ENCODE measurements at places on chromosomes 3 and 15.

GRCh38 chr15:40064231-40064894 lies 25.4 kb upstream of the SRP14 start:
- DNase-seq: no peak

GRCh38 chr3:132352556-132353143 lies 35.4 kb downstream of the ACP3 start:
- peak; percentile 46 for DNase-seq

- peak; percentile 66 for DNase-seq
Measured at GRCh38 chr15:31867536-31868442, 162.5 kb upstream of the CHRNA7 start.

DNA sequence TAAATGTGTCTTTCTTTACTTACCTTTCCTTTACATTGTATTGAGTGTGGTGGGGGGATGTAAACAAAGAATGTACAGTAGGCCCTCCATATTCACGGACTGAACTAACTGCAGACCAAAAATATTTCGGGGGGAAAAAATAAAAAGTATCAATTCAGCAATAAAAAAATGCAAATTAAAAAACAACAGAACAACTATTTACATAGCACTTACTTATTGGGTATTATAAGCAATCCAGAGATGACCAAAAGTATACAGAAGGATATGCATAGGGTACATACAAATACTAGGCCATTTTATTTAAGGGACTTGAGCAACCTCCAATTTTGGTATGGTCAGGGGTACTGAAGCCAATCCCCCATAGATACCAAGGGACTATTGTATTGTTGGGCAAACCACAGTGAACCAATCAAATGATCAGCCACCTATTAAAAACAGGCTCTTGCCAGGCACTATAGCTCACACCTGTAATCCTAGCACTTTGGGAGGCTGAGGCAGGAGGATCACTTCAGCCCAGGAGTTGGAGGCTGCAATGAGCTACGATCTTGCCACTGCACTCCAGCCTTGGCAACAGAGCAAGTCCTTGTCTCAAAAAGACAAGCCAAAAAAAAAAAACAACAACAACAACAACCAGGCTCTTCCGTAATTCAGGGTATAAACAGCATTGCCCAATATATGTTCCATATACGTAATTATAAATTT lies 1.8 kb downstream of the VPS13C start:
- DNase-seq: no peak

- DNase-seq: no peak
Measured at GRCh38 chr3:163368168-163368567, 1710.1 kb downstream of the SI start.

GRCh38 chr3:167095976-167096375 lies 284.1 kb downstream of the ZBBX start:
- DNase-seq: no peak

DNA sequence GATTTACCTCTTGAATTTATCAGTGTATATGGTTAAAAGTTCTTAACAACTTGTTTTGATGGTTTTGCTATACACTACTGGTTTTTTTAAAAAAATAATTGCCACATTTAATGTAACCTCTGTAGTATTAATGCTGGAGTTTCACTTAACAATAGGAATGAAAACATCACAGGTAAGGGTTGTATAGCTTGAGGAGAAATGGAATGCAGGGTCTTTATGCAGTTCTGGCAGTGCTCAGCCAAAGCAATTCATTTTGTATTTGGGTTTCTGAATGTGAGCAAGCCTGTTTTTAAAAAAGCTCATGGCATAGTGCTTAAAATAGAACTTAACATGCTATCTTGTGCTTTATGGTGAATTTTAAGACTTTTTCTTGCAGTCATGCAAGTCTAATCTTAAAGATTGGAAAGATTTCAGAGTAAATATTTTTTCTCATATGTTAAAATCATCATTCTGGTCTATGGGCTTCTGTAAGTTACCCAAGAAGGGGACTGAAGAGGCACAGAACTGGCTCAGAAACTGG lies 8.9 kb downstream of the PIAS1 start:
- no peak for DNase-seq

DNA sequence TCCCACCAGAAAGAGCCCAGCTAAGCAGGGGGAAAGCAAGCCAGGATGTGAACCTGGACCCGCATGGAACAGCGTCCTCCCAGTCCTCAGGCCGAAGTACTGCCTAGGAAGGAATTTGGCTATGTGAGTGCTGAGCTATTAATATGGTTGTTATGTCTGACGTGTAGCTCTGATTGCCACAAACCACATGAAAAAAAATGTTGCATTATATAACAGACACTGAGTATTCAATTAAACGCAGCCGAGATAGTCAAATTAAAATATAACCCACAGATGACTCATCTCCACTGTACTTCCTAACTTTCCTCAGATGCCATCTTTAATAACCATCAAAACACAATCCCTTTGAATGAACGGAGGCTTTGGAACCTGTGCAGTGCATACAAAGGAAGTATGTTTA lies 111.1 kb downstream of the GABRB3 start:
- no peak for DNase-seq

DNA sequence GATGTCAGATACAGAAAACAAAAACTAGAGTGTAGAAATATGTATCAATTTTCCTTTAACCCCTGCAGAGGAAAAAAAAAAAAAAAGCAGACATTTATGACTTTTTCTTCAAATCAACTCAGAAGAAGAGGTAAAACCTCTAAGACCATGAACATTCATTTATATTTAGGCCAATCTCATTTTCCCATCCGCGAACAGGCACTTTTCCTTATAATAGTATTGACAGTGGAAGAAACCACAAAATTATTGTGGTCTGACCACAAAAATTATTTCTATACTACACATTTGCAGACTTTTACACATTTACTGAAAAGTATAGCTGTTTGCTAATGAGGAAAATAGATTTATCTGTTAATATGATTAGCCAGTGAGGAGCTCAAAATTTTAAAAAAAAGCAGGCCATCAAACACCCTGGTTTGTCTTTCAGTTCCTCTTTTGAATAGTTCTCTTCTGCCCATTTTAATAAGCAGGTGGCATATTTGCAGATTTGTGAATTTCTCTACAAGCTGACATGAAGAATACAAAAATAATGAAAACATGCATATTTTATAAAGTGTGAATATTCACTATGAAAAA lies 5.7 kb downstream of the OSBPL11 start:
- no peak for DNase-seq

GRCh38 chr3:62036726-62037125 lies 336.6 kb downstream of the FEZF2 start:
- no peak for DNase-seq

DNA sequence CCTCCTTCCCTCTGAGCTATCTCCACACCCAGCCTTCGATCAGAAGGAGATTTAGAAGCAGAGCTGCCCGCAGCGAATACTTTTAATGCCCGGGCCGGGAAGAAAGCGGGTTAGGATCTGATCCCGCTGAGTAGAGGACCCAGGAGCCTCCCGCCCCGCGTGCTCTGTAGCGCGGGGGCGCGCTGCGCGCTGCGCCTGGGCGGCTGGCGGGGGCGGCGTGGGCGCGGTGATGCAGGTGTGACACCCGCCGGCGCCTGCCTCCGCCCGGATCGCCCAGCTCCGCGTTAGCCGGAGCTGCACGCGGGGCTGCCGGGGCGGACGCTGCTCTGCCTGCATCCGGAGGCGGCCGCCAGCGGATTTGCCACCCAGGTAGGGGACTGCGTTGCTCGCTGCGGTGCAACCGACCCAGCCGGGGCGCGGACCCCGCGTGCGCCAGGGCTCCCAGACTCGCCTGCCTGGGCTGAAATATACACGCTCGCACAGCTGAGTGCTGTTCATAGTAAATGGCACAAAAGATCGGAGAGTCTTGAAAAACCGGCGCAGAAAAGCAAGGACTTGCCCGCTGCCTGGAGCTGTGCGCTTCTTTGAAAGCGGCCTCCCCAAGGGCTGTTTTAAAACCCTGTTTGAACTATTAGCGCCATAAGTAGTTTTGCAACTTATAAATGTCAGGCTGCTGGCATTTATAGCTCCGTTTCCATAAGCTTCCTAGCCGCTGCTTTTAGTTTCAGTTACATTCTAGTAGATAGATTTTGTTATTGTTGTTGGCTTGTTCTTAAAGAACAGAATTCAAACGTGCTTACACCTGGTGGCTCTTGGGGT lies at the start of gene SV2B:
TSS of gene SV2B (plus strand) at position 263 of the 819 bp plus-strand sequence. CDS start 126,007 bp downstream, outside the sequence.
- no peak for DNase-seq

DNA sequence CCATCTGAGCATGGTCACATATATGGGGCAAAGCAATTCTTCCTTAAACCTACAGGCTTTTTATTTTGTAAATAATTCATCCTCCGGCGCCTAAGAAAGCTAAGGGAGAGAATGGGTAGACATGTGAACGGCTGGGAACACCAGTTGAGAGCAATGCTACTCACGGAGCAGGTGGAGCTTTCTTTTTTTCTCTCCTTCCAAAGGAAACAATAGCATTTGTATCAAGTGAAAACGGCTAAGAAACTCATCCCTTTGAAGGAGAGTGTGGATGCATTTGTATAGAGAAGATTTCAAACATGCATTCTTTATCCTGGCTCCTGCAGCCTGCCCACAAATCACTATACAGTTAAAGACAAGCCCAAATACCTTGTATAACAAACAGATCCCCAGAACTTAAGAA lies 637.8 kb downstream of the MAGI1 start:
- DNase-seq: no peak

DNA sequence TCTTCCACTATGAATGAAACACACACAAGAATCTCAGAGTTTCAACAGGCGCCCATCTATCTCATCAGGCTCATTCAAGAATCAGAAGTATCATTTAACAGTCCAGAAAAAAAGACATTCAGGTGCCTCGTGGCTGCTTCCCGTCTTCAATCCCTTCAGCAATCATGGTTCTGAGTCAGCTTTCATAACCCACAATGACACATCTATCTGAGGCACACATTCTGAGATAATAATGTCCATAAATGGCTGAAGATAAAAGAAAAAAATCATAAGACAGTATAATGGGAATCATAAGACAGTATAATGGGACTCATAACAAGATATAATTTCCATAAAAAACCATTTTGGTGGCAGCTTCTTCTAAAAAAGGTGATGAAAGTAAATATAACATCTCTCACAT lies 52.4 kb downstream of the TNIK start:
- DNase-seq: no peak

- DNase-seq: no peak
Measured at GRCh38 chr15:32642667-32643435, 1.3 kb downstream of the SCG5 start.

DNA sequence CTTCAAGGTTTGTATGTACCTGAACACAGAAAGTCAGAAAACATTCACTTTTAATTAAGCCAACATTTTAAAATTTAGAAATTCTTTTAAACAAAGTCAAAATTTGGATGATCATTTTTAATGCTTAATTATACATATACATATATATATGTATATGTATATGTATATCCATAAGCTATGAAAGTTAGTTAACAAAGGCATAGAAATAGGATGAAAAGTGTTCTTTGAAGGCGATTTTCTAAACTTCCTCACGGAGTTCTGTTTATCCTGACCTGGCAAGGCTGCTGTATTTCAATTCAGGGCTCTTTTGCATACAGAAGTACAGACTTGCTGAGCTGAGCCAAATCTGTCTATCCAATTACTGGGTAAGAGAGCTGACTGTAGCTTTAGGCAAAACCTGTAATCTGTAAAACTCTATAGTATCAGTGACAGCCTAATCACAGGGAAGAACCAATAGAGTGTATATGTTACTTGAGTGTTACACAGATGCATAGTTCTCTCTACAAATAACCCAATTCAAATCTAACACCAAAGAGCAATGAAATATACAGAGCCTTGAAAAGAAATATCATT lies 32.1 kb upstream of the THRB start:
- no peak for DNase-seq

DNA sequence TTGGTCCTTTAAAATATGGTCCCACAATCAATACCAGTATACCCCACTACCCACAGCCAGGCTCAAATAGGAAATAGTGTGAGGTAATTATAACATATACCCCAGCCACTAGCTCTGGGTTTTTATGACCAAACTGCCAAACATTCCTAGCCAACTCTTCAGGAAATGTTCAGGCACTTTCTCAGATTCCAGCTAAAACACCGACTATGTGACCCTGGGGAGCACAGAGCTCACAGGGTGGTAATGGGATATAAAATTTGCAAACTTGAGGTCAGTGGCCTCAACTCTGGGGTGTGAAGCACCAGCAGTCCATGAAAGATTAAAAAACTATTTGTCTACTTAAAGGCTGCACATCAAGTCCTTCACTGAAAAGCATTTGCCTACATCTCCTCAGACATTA lies 12.9 kb downstream of the FBN1 start:
- DNase-seq: no peak

GRCh38 chr3:126467611-126467955 lies 8.1 kb downstream of the ZXDC start:
- no peak for DNase-seq

- DNase-seq: no peak
Measured at GRCh38 chr3:10471054-10471688, 34.2 kb downstream of the ATP2B2 start.

DNA sequence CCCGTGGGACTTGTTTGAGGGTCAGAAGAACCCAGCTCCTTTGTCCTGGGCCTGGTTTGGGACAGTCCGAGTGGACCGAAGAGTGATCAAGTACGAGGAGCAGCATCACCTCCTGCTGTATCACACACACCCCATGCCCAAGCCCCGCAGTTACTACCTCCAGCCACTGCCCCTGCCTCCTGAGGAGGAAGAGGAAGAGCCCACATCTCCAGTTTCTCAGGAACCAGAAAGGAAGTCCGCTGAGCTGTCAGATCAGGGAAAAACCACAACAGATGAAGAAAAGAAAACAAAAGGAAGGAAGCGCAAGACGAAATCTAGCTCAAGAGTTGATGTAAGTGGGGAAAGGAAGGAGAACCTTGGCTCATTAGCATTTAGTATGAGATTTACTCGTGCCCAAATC lies 3.3 kb upstream of the P2RY12 start:
- no peak for DNase-seq

GRCh38 chr3:123152687-123153086 lies 49.1 kb upstream of the SEC22A start:
- DNase-seq: no peak

- no peak for DNase-seq
Measured at GRCh38 chr15:90844696-90845095, 23.7 kb upstream of the FURIN start.

DNA sequence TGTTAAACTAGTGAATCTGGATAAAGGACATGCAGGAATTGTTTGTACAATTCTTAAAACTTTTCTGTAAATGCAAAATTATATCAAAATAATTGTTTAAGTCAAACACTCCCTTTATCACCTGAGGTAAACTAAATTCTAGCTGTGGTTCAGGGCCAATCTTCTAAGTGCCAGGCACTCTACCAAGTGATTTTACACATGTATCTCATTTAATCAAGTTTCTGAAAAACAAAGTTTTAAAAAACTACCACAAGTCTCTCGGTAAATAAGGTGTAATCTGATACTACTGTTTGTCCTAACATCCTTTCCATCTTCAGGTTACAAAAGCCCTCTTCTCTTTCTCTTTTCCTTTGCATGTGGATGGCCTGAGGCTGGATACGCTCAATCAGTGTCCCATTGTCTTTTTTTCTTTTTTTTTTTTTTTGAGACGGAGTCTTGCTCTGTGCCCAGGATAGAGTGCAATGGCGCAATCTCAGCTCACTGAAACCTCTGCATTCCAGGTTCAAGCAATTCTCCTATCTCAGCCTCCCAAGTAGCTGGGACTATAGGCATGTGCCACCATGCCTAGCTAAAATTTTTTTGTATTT lies 19.3 kb downstream of the IFT80 start:
- no peak for DNase-seq

GRCh38 chr3:49716169-49716568 lies 3.3 kb downstream of the AMIGO3 start:
- no peak for DNase-seq
